ENCODE measurements at places on chromosomes 5 and 9.

- no peak for DNase-seq
These were observed 12.5 kb downstream of the EDIL3 start for GRCh38 chr5:84372066-84372695.

GRCh38 chr5:52725065-52725746 lies 62.5 kb upstream of the ITGA1 start:
- DNase-seq, result peak; percentile 42

GRCh38 chr9:74120061-74120460 lies 377.1 kb upstream of the RORB start:
- no peak for DNase-seq

DNA sequence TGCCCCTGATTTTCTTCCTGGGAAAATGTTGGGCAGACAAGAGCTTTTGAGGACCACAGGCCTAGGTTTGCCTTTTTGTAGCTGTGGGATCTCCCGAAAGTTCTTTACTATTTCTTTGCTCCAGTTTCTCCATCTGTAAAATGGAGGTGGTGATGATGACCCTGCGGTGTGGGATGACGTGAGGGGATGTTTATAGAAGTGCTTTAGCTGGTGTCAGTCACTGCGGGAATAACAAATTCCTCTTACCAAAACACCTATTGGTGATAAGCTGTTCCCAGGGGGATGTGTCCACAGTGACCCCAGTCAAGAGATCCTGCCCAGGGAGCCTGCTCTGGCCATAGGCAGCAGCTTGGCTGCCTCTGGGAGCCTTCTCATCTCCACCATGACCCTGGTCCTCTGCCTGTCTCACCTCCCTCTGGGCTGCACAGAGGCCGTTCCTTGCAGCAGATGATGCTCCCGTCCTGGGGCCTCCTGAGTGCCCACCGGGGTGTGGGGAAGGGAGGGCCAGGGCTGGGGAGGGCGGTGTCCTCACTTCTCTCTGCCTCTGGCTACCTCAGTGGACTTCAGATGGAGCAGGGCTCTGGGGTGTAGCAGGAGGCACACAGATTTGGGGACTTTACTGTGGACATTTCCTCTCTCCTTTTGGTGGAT lies 77.2 kb downstream of the COL15A1 start:
- no peak for DNase-seq

DNA sequence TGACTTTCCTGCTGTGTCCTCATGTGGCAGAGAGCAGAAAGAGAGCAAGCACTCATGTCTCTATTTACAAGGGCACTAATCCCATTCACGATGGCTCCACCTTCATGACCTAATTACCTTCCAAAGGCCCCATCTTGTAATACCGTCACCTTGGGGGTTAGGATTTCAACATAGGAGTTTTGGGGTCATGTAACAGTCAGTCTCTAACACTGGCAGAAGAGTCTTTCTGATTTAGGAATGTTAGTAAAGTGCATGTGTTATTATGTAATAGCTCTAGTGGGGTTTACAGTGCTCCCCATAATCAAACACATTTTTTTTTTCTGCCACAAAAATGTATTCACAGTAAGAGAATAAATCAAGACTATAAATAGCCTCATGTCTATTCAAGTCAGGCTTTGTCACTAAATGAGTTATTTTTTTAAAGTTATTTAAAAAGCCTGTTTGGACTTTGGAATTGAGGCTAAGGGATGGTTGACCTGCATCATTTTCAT lies 19.1 kb downstream of the GALNT10 start:
- no peak for DNase-seq

GRCh38 chr9:70861376-70861775 lies 260.0 kb downstream of the TRPM3 start:
- DNase-seq, result no peak

DNA sequence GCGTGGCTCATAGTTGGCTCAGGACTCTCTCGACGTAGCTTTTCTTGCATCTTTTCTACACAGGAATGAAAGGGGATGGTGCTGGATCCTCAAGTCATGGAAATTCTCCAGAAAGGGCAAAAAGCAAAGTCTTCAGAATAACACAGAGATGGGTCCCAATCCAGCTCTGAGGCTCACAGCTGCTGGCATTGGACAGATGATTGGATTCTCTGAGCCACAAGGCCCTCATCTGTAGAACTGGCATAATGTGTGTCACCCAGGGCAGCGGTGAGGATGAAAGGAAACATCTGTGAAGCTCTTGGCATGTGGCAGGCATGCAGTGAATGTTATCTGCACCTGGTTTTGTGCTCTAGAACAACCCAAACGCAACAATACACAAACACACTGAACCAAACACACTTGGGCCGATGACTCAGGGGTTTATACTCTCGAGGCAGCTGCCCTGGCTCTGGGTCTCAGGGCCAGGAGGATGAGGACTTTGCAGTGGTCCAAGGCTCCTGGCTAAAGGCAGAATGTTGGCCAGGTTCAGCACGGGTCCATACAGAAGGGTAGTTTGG lies 64.0 kb upstream of the UBTD2 start:
- DNase-seq, result no peak

GRCh38 chr9:27818348-27818747 lies 245.1 kb upstream of the C9orf72 start:
- no peak for DNase-seq

- DNase-seq, result no peak
These were observed 24.9 kb downstream of the MELK start for GRCh38 chr9:36597412-36598178.

GRCh38 chr5:2691530-2691929 lies 59.9 kb downstream of the IRX2 start:
- no peak for DNase-seq

DNA sequence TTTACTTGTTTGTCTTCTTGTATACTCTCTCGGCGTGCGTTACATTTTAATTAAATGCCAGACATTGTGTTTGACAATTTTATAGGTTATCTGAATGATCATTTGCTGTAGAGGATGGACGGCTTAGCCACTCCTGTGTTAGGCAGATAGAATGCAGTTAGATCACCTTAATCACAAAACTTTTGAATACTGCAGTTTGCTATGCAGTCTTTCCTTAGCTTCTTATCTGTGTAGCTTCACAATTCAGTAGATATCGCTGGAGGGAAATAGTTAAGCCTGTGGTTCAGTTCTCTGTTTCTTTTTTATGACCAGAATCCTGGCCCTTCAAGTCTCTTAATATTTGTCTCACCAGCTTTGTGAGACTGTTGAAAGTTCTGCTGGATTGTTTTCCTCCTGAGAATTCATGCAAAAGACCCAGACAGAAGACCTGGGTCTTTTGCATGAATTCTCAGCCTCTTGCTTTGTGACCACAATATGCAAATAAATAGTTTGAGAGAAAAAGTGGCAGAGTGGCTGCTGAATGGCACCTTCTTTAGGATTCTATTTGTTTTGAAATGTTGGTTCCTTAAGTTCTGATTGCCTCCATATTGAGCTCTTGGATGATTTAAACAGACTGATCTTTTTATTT lies 40.2 kb downstream of the RASA1 start:
- DNase-seq, result no peak

DNA sequence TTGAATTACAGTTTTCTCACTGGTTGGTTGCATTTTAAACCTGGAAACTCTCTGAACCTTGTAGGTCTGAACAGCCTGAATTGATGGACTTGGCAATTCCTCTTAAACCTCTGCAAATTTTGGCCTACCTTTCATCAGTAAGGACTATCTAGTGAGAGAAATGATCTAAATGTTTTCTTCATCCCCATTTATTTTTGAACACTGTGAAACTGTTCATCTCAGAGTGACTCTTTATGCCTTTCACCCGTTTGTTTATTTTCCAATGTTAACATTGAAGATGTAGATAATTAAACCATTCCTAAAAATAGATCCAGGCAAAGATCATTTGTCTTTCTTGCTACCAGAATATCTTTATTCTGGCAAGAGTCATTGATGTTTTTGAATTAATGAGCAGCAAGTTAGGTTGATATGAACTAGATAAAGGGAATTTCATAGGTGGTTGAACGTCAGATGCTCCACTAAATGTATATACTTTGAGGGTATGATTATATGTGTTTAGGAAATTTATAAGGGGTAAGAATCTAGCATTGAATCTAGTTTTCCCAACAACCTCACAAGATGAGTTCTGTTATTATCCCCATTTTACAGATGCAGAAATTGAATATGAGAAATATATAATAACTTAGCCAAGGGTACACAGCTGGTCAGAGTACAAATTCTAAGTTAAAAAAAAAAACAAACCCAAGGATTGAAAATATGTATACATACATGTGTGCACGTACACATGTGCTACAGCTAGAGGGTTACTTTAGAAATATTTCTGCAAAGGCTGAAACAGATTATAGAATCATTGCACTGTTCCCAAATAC lies 3.4 kb downstream of the CPEB4 start:
- no peak for DNase-seq

- no peak for DNase-seq
These were observed 142.7 kb upstream of the SLC12A2 start for GRCh38 chr5:127940854-127941253.

DNA sequence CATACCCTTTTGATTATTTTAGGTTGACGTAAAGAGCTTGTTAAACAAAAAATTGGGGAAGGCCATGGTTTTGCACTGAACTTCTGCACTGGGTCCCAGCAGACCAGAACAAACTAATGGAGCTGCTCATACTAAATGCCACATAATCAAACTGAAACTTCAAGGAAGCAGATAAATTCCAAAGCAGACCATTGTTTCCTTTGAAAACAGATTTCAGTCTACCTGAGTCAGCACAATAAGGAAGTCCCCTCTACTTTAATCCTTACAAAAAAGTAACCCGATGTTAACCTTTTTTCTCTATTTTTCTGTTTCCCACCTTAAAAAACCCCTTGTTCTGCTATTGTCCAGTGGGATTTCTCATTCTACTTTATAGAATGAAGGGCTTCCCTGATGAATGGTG lies 39.2 kb downstream of the WDR36 start:
- no peak for DNase-seq

GRCh38 chr9:119736491-119737454 lies 367.5 kb upstream of the BRINP1 start:
- no peak for DNase-seq

GRCh38 chr5:123174916-123175481 lies 86.0 kb downstream of the PRDM6 start:
- no peak for DNase-seq

DNA sequence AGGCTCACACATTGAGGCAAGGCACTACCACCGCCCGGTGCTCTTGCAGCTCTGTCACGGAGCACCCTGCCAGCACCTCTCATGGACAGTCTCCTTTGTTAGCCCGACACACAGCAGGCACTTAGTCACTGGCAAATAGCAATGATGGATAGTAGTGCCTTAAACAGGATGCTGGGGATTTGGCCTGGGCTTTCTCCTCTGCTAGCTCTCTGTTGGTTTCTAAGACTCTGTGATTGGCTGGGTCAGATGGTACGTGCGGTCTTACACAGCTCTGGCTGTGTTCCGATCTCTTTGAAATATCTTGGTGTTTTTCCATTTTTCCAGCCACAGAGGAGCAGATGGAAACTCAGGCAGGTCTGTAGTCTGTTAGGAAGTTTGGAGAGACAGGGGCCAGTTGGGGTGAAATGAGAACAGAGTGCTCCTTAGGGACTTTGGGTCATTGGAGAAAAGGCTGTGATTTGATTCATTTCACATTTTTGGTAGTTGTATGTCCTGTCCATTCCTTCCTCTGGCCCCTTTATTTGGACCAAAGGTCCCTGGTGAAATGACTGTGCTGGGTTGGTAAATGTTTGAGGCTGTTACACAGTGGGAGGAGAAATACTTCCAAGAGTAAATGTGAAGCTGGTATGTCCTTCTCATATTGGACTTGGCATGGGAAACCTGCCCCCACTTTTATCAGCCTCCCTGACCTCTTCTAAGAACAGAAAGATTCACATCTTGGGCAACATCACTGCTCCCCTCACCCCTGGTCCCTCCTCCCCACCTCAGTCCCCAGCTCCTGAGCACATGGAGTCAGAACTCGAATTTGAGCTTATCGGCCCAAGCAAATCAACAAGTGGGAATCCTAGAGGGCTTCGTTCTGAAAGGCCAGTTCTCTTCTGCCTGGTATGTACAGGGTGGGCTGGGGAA lies 3.4 kb downstream of the SMIM3 start:
- DNase-seq, result no peak

- DNase-seq, result no peak
These were observed 37.9 kb downstream of the ADRB2 start for GRCh38 chr5:148864113-148864841.

- no peak for DNase-seq
These were observed 8.8 kb downstream of the CCDC187 start for GRCh38 chr9:136295055-136295454.

- peak; percentile 16 for DNase-seq
These were observed 644 bp downstream of the NIM1K start for GRCh38 chr5:43192558-43193180.

DNA sequence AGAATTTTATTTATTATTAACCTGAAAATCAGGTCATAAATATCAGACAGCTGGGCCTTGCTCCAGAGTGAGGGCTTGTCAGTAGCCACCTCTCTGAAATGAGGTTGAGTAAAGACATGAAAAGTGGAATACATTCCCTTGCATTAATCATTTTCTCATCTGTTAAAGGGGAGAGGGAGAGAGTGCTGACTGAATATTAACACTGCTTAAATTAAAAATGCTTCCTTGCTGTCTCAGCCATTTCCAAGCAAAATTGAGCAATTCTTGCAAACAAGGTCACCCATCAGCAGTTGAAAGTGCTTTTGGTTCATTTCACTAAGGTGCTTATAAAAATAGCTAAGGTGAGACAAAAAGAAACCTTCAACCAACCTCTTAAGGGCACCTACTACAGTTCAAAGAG lies 102.8 kb downstream of the CMYA5 start:
- DNase-seq, result no peak

- no peak for DNase-seq
These were observed 142.0 kb downstream of the FAM114A2 start for GRCh38 chr5:153896701-153897100.

DNA sequence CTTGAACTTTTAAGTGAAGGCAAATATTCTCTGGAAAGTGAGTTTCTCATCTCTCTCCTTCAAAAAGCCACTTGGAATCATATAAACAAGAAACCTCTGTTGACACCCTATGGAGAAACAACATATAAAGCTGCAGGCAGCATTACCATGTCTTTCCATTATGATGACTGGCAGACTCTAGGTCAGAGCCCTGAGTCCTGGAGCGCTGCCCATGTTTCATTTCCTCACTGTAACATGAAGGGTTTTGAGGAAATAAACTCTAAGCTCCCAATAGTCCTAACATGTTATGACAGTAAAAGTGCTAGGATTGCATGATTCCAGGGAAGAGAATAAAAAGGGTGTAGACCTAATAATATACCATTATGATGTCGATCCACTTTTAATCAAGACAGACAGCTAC lies 220.6 kb downstream of the CTNND2 start:
- DNase-seq, result no peak

- no peak for DNase-seq
These were observed 2.0 kb downstream of the NR2F1-AS1 start for GRCh38 chr5:93578813-93579691.

DNA sequence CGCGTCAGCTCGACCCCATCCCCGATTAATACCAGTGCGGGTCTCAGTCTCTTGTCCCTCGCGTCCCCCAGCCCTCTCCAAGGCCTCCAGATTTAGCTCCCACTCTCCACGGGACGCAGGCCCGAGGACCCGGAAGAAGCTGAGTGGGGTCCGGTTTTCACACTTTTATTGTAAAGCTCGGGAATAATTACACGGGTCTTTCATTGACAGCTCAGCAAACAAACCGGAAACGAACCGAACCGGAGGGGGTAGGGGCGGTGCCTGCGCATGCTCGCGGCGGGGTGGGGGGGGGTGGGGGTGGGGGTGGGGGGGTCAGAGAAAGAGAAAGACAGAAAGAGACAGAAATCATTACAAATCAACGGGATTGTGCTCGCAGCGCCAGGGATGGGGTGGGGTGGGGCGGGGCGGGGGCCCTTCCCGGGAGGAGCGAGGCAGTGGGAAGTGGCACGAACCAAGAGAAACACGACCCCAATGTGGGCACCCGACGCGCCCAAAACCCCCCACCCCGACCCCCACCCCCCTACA lies 27.9 kb downstream of the PCDH1 start:
- DNase-seq, result no peak

GRCh38 chr5:71892641-71893365 lies 173.7 kb downstream of the CARTPT start:
- no peak for DNase-seq

All from stimulated activated CD4-positive, alpha-beta T cell treated with anti-CD3 and anti-CD28 coated beads, TNF-alpha, amount 100 ng/mL, for 1 hour (primary cell).